Right cardiac atrium (tissue), 5 donors: ENCODE measurements at places on chromosomes 12 and 14. TPM values are rescaled to one million over a fixed set of nuclear protein-coding genes. Genes with fewer than 3 reads are reported as not detected.

The PTGDR gene
- 0.32 TPM for polyA plus RNA-seq

- no peak for DNase-seq
Observed at GRCh38 chr12:103944964-103945363, 14.8 kb downstream of the HSP90B1 start.

The TRAFD1 gene
- 13.4 TPM for polyA plus RNA-seq

The B3GNT4 gene
- polyA plus RNA-seq, result 0.36 TPM

- no peak for DNase-seq
Observed at GRCh38 chr12:116142936-116143898, 134.3 kb downstream of the MED13L start.

The NEUROD4 gene
- polyA plus RNA-seq, result not detected

The OR4M1 gene
- polyA plus RNA-seq, result not detected

The WNT1 gene
- not detected for polyA plus RNA-seq

The KRT79 gene
- polyA plus RNA-seq, result 0.09 TPM

The IRAK3 gene
- polyA plus RNA-seq, result 4.1 TPM

DNA sequence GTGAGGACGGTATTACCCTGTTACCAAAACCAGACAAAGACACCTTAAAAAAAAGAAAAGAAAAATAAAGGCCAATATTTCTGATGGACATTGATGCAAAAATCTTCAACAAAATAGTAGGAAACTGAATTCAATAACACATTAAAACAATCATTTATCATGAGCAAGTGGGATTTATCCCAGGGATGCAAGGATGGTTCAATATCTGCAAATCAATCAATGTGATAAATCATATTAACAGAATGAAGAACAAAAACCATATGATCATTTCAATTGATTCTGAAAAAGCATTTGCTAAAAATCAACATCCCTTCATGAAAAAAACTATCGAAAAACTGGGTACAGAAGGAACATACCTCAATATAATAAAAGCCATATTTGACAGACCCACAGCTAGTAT lies 32.3 kb upstream of the ATP2B1 start:
- no peak for DNase-seq

- DNase-seq, result no peak
Observed at GRCh38 chr12:74891083-74891668, 318.5 kb downstream of the KCNC2 start.

DNA sequence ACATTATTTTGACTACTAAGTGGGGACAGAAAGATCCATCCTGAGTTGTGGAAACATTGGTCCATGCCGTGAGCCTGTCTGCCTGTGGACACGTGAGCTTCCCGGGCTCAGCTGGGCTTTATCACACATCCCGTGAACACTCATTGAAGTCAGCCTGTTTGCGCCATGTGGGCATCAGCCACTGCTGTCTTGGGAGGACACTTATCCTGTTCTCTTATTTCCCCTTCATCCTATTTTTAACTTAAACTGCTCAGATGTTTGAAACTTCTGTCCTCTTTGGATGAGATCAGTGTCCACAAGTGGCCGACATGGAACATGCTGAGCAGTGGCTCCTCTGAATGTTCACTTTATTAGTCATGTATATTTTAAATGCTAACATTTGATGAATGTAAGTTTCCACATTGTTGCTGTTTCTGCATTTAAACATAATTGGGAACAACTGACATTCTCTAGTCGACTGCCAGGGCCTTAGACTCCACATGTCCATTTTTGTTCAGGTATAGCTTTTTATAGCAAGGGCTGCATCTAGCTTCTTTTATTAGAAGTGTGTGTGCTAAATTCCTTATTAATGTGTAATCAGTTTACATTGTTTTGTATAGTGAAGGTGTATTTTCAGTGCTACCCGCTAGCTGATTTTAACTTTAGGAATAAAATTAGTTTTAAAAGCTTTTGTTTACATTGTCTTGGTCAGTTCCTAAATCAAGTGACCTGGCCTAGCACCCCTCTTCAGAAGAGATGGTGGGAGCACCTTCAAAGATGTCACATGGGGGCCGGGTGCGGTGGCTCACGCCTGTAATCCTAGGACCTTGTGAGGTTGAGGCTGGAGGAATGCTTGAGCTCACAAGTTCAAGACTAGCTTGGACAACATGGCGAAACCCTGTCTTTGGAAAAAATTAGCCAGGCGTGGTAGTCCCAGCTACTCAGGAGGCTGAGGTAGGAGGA lies 24.0 kb downstream of the RNF34 start:
- DNase-seq, result peak; percentile 65

DNA sequence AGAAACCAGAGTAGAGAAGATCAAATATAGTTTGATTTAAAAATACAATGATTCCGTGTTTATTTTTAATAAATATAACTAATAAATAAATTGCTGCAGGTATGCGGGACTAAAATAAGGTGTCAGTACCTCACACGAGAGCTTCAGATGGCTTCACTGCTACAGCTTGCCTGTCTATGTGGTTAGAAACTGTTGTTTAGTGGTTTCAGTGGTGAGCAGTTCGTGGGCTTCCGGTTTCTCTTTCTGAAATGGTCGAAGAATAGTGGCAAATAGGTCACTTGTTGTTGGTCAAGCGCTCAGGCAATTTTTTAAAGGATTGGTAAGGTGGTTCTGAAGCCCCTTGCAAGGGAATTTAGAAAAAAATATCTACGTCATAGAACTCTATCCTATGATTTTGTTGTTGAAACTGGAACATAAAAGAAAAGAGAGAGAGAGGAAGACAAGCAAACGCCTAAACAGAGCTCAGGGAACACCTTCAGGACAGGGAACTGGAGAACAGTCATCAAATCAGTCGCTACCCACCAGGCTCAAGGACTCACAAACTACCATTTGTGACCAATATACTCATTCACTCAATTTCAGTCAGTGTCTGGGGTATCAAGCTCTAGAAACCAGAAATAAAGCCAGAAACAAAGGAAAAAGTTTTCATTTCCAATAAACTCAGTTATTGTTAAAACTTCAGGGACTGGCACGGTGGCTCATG lies 31.3 kb downstream of the GABARAPL1 start:
- DNase-seq, result no peak

DNA sequence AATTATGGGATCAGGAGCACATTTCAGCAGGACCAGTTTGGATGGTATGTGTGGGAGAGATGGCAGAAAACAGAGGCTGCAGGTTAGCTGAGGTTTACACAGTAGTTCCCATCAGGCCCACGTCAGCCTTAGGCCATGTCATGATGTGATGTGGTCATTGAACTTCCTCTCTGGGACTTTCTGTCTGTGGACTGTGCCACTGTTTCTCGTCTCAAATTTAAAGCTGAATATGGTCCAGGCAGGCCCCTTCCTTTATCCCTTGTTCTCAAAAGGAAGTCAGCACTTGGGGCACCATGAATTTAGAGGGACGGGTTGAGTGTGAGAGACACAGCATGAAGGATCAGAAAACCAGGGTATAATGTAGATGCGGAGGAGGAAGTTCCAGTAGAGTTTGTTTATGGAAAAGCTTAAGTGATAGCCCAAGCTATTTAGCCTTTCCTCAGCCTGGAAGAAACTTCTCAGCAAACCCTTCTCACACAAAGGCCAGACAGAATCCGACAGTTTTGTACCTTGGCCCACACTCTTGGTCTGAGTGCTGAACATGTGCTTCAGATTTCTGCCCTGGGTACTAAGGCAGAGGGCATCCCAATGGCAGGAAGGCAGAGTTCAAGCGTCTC lies 3.6 kb upstream of the IGFBP6 start:
- DNase-seq, result no peak

GRCh38 chr12:69423037-69423905 lies 46.9 kb upstream of the FRS2 start:
- no peak for DNase-seq

- no peak for DNase-seq
Observed at GRCh38 chr12:94207849-94208621, 59.7 kb downstream of the PLXNC1 start.

DNA sequence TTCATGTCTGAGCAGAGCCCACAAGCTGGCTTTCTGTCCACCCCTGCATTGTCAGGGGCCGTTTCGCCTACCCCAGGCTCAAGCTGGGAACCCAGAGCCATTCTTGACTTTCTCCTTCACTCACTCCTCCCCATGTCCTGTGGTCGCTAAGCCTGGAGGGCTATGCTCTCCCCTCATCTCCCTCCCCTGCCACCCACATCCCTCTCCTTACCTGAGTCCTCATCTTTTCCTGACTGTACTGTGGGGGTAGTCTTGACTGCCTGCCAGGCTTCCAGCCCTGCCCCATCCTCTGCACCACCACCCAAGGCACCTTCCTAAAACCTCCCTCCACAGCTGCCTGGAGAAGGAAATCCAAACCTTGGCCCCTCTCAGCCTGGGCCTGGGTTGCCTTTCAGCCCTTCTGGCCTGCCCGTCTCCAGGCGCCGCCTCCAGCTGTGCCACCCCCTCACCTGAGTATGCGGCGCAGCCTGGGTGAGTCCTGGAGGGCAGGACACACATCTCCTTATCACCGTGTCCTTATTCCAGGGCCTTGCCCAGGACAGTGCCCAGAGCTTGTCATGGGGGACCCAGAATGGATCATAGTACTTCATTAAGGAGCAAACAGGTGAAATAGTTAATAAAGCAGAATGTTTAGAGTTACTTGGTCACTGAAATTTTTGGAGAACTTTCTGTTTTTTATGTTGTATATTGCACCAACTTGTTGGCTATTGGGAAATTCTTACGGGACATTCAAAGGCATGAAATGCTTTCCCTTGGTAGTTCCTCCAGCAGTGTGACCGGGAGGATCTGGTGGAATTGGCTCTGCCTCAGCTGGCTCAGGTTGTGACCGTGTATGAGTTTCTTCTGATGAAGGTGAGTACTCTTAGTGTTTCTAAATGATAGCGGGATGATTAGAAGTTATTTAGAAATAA lies 14.5 kb downstream of the ZNF839 start:
- DNase-seq, result peak; percentile 42

DNA sequence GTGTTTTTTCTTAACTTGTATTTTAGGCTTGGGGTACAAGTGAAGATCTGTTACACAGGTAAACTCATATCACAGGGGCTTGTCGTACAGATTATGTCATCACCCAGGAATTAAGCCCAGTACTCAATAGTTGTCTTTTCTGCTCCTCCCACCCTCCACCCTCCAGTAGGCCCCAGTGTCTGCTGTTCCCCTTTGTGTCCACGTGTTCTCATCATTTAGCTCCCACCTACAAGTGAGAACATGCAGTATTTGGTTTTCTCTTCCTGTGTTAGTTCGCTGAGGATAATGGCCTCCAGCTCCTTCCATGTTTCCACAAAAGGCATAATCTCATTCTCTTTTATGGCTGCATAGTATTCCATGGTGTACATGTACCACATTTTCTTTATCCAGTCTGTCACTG lies 166.7 kb downstream of the RIMBP2 start:
- DNase-seq, result no peak

- DNase-seq, result no peak
Observed at GRCh38 chr14:99679543-99679942, 4.6 kb upstream of the CYP46A1 start.

The TPH2 gene
- not detected for polyA plus RNA-seq

- peak; percentile 74 for DNase-seq
Observed at GRCh38 chr14:105525861-105526775, at the start of gene TMEM121. Gene TMEM121, plus strand, starts transcription at chr14:105526583. Its CDS starts 2,252 bp downstream, at chr14:105528835.

The OVCH1 gene
- 0.07 TPM for polyA plus RNA-seq

The HSPA2 gene
- 45.9 TPM for polyA plus RNA-seq

The OTUB2 gene
- 0.18 TPM for polyA plus RNA-seq

DNA sequence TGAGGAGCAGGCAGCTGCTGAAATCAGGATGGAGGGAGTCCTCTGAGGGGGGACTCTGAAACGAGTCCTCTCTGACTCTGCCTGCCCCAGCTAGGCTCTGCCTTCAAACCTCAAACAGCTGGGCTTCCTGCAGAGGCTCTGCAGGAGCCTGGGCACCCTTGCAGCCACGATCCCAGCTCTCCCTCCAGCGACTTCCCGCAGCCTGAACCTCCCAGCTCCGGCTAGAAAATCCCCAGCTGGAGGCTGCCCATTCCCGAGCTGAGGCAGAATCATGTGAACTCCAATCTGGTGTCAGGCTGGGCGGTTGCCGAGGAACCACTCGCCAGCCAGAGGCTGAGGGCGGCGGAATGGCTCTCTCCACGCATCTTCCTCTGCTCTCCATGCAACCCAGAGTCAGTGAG lies at the start of gene GPR68:
GPR68 (minus strand) TSS at position 204 of the 401 bp plus-strand sequence. CDS start 9,654 bp downstream, outside the sequence.
- peak; percentile 87 for DNase-seq

DNA sequence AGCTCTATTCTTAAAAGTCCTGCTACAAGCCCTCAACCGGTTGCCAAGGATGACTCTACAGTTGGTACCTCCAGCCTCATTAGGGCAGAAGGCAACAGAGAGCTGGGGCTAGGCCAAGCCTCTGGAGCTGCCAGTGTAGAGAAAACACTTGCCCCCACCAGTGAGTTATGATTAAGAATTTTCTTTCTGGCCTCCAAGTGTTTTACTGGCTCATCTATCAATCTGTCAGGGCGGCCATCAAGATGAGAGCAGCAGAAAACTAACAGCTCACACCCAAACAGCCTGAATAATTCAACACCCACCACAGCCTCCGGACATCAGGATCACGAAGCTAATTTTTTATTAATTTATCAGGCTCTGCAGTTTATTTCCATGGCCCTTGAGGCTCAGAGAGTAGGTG lies 40.7 kb upstream of the CMKLR1 start:
- no peak for DNase-seq

DNA sequence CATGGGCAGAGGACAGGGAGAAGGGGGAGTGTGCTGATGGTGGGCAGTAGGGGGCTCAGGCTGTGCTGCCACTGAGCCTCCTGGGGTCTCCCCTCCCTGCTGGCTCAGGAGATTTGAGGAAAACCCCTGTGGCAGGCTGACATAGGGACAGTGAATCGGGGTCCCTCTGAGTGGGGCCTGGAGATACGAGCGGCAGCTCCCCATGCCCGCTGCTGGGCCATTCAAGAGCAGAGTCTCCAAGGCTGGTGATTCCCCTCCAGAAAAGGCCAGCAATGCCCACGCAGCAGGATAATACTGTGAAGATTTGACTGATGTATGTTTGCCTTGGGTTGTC lies 288.7 kb upstream of the SFSWAP start:
- no peak for DNase-seq

DNA sequence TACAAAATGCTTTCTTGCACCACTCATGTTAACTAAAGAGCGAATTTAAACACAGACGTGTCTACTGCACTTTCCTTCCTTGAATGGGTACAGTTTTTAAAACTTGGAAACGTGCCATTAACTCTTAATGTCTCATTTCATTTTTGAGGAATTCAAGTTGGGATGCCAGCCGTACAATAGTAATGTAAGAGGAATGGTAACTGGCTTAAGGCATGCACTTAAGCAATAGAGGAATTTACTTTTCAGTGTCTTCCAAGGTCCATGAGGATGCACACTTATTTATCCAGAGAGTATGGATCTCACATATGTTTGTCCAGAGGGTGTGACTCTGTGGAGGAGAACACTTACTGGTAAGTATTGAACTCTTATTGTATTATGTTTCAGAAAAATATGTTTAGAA lies 52.9 kb downstream of the PPP4R4 start:
- no peak for DNase-seq

The DTX3 gene
- polyA plus RNA-seq, result 28.9 TPM
